Pancreas (tissue), 10 donors: ENCODE measurements at places on chromosomes 6 and 20. TPM values are rescaled to one million over a fixed set of nuclear protein-coding genes. Genes with fewer than 3 reads are reported as not detected.

DNA sequence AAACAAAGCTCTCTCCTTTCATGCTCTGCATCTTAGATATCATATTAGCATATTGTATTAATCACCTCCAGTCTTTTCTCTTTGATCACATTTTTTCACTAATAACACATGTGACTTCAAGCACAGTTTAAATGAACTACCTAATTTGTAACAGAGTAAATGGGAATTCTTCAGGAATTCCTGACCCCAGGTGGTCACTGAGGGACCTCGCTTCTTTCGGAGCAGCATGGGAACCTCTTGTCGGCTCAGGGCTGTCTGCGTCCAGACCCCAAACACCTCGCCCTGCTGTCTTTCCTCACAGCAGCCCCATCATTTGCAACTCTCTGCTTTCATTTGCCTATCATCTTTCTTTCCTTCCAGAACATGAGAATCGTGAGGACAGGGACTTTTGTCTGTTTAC lies 103.5 kb downstream of the DACT2 start:
- DNase-seq = no peak

The HEBP2 gene
- 18.8 TPM for polyA plus RNA-seq

DNA sequence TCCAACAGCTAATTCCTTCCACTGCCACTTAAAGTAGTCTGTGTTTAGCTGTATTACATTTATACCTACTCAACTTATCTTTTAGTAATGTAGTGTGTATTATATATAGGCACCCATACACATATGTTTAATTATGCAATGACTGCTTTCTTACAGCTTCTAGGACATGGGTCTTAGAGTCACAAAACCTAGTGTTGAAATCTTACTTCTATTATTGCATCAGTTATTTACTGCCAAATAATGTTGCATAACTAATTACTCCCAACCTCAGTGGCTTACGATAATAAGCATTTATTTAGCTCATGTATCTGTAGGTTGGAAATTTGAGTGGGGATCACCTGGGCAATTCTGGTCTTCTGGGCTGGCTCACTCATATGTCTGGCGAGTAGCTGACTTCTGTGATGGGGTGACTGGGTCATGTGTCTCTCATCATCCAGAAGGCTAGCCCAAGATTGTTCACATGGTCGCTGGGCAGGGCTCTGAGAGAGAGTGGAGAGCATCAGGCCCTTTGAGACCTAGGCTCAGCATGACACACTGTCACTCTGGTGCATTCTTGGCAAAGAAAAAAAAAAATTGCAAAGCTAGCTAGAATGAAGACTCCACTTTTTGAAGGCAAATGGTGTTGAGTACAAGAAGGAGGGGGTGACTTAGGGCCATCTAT lies 187.0 kb downstream of the PLCB1 start:
- DNase-seq = no peak

DNA sequence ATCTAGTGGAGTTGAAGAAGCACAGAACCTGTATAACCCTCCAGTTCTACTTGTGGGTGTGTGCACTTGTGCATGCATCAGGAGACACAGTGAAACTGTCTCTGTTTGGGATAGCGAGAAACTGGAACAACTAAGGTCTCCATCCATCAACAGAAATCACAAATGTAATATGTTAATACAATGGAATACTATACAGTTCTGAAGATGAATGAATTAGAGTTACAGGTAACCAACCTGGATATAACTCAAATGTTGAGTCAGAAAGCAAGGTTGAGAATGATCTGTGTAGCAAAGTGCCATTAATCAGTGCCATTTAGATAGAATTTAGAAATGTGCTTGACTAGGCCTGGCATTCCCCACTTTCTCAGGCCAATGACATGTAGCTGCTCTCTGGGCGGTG lies 4.6 kb upstream of the NSFL1C start:
- DNase-seq = no peak

The PAK5 gene
- 1.6 TPM for polyA plus RNA-seq

The IYD gene
- not detected for polyA plus RNA-seq

GRCh38 chr6:135817035-135817434 lies 34.5 kb upstream of the PDE7B start:
- DNase-seq = no peak

DNA sequence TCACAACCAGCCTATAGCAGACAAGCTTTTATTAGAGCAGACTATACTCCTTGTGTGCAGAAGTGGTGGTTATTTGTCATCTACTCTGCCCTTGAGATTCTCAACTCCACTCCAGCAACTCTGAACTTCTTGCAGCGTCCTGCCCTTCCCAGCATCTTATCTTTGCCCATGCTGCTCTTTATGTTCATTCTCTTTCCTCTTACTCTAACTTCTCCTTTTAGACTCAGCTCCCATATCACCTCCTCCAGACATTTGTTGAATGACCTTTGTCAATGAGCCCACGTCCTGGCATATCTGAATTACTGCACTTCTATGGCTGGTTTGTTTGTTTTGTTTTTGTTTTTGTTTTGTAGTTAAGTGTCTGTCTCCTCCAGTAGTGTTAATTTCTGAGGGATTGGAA lies 81.2 kb downstream of the KCNQ5 start:
- no peak for DNase-seq

The PIGT gene
- polyA plus RNA-seq = 69.1 TPM

GRCh38 chr6:142551274-142551811 lies 249.5 kb downstream of the ADGRG6 start:
- DNase-seq = no peak

- DNase-seq = no peak
These were observed 128.3 kb upstream of the MAP3K7 start for GRCh38 chr6:90715093-90715655.

- DNase-seq = no peak
These were observed 4.9 kb upstream of the YTHDF1 start for GRCh38 chr20:63220696-63221399.

GRCh38 chr20:62470001-62470400 lies 5.8 kb downstream of the GATA5 start:
- DNase-seq = no peak

GRCh38 chr6:159099961-159100360 lies 55.2 kb upstream of the TAGAP start:
- no peak for DNase-seq

- DNase-seq = no peak
These were observed 5.9 kb upstream of the ASXL1 start for GRCh38 chr20:32352121-32352720.

GRCh38 chr6:43851204-43851865 lies 81.3 kb downstream of the VEGFA start:
- DNase-seq = no peak

The RCAN2 gene
- polyA plus RNA-seq = 19.0 TPM

DNA sequence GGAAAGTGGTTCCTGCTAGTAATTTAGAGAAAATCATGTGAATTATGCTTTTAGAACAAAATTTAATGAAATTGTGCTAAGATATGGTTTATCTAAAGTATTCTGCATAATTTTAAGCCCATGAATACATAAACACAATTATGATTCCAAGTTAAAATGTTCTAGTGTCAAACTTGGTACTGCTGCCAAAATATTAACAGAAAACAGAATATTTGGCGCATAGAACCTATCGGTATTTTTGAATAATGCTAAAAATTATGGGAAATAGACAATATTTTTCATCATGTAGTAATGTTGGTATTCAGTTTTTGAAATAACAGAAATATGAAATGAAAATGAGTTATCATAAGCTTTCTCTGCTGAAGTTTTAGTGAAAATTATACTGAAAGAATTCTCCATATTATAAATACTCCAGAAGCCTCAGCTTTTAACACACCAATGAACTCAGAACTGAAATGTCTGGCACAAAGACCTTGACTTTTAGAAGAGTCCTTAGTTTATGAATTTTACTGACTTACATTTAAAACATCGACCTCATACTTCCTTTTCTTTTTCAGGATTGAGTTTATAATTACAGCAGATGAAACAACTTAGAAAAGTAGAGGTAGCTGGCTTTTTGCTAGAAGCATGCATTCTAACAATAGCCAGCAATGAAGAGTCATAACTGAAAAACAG lies 1192.3 kb upstream of the GJE1 start:
- no peak for DNase-seq

DNA sequence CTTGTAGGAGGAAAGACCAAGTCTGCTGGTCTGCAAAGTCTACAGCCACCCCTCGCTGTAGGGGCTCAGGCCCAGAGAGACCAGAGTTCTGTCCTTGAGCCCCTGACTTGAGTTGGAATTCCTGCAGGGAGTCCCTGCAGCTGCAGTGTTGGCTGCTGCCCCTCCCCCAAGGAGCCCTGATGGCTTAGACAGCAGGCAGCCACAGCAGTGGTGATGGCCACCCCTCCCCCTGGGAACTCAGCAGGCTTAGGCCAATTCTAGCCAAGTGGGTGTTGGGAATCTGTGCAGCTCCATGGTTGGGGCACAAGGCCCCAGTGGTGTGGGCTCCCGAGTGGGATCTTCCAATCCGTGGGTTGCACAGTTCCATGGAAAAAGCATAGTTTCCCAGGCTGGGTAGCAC lies 345.4 kb downstream of the CD109 start:
- DNase-seq = no peak

The BTNL2 gene
- polyA plus RNA-seq = not detected

DNA sequence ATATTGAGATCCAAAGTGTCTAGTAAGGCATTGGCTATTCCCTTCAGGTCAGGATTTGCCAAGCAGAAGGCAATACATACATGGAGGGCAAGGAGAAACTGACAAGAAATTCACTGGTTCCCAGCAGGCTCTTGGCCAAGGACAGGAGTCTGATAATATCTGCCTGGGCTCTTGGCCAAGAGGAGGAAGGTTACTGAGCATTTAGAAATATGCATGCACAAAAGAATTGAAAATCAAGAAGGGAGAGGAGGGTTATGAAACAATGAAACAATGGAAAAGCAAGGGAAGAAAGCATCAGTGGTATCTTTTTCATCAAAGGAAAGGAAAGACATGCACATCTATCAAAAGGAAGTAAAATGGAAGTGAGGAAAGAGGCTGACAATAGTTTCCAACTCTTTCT lies 42.4 kb downstream of the ARHGAP18 start:
- peak; percentile 70 for DNase-seq

The MYH7B gene
- 2.3 TPM for polyA plus RNA-seq

GRCh38 chr20:4875578-4876067 lies 125.7 kb downstream of the SLC23A2 start:
- DNase-seq = no peak

The HLA-DQB1 gene
- polyA plus RNA-seq = 24.7 TPM

GRCh38 chr6:139044250-139044649 lies 15.7 kb downstream of the ABRACL start:
- no peak for DNase-seq

- DNase-seq = no peak
These were observed 39.0 kb upstream of the CCDC28A start for GRCh38 chr6:138734585-138734984.

DNA sequence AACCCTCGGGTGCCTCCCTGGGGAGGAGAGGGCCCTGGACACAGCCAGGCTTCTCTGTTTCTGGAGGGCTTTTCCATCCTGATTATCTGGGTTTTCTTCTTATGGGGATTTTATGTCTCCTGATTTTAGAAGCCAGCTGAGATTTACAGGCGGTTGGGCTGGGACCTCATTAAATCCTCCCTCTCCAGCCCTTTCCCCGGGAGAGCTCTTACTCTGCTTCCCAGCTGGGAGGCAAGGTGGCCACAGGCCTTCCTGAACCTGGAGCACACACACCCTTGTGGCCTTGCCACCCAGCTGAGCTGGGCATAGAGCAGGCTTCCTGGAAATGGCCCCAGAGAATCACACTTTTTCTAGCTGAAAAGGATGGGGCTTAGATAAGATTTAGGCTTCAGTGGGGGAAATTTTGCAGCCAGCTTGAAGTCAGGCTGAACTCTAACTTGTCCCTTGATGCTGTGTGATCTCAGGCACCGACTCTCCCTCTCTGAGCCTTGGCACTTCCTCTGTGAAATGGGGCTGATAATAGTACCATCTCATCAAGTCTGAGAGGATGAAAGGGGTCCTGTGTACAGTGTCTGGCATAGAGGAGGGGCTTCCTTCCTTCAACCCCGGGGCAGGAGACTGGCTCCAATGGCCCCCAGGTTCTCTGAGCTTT lies 16.6 kb downstream of the VSTM2L start:
- no peak for DNase-seq

The VSTM2L gene
- polyA plus RNA-seq = 10.1 TPM

The CLVS2 gene
- 0.02 TPM for polyA plus RNA-seq
